ENCODE measurements at places on chromosomes 7 and 10.

DNA sequence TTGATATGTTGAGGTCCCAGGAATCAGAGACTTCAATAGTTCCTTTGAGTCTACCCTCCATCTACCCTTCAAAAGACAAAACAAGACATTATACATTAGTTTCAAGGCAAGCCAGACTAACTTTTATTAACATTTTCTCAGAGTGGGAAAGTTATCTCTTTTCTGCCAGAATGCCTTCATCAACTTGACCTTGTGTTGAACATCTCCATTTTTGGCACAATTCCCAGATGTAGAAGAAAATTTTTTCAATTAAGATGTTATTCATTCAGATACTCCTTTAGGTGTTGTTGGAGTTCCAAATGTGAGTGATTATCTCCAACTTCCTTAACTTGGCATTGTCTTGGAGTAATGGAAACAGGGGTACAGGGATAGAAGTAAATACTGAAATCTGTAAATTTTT lies 59.1 kb downstream of the NRF1 start:
- no peak for DNase-seq

- no peak for DNase-seq
These were observed 17.5 kb upstream of the PALS2 start for GRCh38 chr7:24555719-24556118.

- DNase-seq, result no peak
These were observed 64.0 kb upstream of the TMEM72 start for GRCh38 chr10:44847110-44847509.

DNA sequence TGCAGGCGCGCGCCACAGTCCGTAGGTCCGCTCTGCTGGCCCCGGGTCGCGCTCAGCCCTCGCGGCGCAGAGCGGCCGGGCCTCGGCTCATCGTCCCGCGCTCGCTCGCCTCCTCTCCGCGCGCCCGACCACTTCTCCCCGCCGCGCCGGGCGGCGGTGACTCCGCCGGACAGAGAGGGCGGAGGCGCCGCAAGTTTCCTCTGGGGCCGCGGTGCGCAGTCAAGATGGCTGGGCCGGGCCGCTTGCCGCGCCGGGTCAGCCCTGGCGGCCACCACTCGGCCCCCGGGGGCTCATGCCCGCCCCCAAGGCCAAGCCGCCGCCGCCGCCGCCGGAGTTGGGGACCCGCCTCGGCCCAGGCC lies 441 bp downstream of the FZD8 start:
- DNase-seq, result no peak

DNA sequence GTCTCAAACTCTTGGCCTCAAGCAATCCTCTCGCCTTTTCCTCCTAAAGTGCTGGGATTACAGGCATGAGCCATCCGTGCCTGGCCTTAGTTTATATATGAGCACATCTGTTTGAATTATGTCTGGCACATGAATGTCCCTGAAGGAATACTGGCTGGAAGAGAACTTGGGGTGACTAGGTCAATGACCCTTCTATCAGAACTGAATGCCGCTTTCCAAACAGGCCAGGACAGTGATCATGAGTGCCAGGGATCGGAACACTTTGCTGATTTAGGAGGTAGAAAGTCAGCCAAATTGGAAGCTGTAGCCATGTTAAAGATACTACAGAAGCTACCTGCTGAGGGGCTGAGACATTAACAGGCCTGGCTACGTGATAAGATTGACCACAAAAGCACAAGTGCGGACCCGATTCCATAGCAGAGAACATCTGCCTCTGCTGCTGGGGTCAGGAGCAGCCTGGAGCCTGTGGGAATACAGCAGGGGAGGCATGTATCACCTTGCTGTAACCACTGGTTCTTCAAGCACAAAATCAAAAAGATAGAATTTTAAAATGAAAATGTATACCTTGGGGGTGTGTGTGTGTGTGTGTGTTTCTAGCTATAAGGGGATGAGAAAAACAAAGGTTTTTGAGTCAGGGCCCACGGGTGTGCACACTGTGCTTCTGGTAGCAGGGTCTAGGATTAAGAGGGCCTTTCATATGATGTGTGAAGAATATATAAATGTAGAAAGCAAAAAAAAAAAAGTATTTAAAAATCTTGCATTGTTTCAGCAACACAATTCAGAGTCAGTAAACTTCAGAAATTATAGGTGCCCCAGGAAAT lies 293.7 kb downstream of the BBS9 start:
- no peak for DNase-seq

DNA sequence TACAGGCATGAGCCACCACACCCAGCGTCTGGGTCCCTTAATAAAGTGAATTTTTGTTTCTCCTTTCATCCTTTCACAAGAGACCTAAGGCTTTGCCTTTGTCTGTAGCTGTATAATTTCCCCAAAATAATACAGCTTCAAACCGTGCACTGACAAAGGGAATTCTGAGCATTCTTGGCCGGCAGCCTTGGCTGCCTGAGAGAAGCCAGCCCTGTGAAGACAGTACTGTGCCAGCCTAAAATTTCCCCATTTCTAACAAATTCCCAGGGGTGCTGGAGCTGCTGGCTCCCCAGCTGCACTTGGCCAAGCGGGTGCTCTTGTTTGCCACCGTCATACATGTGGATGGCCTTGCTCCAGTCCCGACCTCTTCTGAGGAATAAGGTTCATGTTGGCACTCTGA lies 106.2 kb downstream of the ZMYND11 start:
- DNase-seq, result no peak

GRCh38 chr10:91198781-91199180 lies 21.7 kb upstream of the PCGF5 start:
- peak; percentile 84 for DNase-seq

- no peak for DNase-seq
These were observed 35.3 kb upstream of the BET1 start for GRCh38 chr7:94039368-94040035.

DNA sequence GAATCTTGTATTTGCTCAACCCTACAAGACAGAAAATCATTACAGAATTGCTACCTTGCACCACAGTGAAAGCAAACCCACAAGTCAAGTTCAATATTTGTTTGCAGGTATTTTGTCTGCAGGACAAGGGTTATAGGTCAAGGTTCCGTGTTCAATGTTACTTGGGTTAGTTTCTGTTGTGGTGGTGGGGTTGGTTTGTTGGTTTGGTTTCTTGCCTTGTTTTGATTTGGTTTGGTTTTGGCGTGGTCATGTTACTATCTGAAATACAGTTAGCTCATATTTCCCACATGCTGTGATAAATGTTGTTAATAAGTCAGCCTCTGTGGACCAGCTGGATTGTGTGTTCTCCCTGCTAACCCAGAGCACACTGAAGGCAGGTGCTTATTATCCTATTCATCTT lies 75.6 kb upstream of the INSIG1 start:
- no peak for DNase-seq

- peak; percentile 79 for DNase-seq
These were observed at the start of gene PWWP2B for GRCh38 chr10:132397036-132397541. Gene PWWP2B, plus strand, starts transcription at chr10:132397200. Its CDS starts 27 bp downstream, at chr10:132397227.

GRCh38 chr7:112105584-112106530 lies 100.3 kb downstream of the DOCK4 start:
- DNase-seq, result no peak

DNA sequence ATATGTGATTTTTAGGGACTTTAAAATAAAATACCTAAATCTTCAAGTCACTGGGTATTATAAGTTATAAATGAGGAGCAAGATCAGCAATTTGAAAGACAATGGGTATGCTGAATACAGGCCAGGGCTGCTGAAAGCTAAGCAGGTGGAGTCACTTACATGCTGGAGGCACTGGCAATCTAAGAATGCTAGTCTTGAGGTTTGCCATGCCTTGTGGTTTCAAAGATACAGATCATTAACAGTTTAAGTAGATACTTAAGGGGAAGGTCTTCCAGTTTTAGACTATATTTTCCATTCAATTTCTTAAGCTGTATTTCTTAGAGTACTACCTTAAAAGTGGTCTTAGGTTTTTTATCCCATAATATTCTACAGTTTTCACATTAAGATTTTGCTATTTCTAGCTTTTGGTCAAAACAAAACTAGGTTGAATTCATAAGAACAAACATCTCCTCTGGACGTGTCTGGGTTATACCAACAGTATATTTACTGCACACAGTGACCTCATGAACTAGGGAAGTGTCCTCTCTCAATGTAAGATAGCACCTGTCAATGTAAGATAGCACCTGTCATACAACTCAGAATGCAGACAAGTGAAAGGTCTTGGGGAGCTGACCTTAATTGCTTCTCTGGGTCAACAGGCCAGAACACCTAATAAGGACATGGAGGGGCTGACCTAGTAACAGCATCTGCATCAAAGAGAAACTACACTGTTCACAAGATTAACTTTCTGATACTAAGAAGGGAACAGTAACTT lies 2.0 kb downstream of the SRI start:
- no peak for DNase-seq

DNA sequence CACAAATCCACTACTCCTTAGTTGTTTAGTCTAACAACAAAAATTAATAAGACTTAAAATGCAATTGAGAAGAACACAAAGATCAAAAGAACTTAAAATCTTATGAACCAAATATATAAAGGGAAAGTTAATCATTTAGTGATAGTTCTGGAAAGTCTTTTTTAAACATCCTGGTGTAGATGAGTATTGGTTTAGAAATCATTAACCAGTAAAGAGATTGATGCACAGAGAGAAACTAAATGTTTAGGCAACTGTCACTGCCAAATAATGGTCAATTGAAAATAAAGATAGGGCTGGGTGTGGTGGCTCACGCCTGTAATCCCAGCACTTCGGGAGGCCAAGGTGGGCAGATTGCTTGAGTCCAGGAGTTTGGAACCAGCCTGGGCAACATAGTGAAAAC lies 44.9 kb downstream of the SP8 start:
- no peak for DNase-seq

GRCh38 chr7:29620556-29620930 lies 56.9 kb downstream of the PRR15 start:
- no peak for DNase-seq

DNA sequence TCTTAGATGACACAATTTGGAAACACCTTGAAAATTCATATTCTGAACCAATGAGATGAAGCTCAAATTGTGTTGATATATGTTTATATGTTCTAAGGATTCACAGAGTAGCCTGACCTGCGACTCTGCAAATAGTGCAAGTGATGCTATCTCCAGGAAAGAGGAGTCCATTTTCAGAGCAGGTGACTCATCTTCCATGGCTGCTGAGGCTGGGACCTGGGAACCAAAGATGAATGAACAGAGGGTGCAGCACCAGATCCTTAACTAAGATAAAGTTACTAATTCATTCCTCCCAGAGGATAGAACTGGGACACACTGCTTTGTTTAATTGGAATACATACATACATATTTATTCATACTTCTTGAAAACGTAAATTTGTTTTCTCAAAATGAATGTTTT lies 240.6 kb upstream of the SEMA3C start:
- no peak for DNase-seq

DNA sequence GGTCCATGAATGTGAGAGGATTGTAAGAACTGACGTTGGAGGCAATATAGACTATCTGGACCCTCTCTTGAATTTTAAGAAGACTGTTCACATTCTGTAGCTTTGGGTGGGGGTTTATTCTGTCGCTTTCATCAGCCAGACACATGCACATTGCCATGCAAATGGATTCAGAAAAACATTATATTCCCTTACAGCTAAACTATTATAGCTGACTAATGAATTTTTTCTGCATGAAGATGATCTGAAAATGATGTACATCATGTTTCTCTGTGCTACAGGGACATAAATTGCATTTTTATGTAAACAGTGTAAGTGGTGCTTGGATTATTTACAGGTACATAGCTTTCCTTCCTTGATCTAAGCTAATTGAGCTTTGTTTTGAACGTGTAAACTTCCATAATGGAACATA lies 1.5 kb downstream of the MET start:
- no peak for DNase-seq

DNA sequence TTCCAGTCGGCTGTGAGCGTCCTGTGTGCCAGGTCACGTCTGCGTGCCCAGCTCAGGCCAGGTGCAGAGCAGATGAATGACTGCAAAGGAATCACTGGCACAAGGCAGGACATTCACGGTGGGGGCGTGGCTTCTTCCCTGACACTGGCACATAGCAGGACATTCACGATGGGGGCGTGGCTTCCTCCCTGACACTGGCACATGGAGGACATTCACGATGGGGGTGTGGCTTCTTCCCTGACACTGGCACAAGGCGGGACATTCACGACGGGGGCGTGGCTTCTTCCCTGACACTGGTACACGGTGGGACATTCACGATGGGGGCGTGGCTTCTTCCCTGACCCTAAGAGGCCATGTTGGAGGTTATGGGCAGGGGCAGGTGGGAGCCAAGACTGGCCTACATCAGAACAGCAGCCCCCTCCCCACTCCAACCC lies 64.3 kb downstream of the MYL10 start:
- peak; percentile 24 for DNase-seq

GRCh38 chr10:79471776-79472175 lies 26.4 kb upstream of the ZCCHC24 start:
- DNase-seq, result no peak

- DNase-seq, result no peak
These were observed 1.9 kb upstream of the NDUFB2 start for GRCh38 chr7:140694592-140694991.

DNA sequence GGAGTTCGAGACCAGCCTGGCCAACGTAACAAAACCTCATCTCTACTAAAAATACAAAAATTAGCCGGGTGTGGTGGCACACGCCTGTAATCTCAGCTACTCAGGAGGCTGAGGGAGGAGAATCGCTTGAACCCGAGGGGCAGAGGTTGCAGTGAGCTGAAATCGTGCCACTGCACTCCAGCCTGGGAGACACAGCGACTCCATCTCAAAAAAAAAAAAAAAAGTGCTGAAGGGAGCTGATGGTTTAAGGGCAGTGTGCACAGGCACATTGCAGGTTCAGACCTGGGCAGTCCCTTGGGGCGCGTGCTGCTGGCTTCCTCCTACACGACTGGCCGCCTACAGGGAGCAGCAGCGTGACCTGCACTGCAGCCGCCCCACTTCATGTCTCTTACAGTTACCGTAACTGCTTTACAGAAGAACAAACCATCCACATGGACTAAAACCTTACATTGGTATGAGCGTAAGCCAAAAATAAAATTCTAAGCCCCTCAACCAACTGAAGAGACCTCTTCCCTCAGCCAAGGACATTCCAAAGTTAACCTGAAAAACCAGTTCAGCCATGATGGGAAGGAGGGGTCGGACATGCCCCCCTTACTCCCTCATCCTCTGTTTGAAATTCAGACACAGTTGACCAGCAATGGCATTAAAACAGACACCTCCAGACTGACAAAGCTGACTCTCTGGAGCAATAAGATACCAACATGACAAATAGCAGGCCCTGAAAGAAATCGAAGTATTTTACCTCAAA lies 262.2 kb downstream of the ZMYND11 start:
- no peak for DNase-seq

DNA sequence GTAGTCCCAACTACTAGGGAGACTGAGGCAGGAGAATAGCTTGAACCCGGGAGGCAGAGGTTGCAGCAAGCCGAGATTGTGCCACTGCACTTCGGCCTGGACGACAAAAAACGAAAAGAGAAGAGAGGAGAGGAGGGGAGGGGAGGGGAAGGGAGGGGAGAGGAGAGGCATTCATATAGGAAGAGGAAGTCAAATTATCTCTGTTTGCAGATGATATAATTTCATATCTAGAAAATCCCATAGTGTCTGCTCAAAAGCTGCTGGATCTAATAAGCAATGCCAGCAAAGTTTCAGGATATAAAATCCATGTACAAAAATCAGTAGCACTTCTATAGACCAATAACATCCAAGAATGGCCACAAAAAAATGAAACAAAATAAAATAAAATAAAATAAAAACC lies 120.3 kb downstream of the LMBR1 start:
- DNase-seq, result no peak

GRCh38 chr7:16874066-16874465 lies 7.7 kb downstream of the AGR3 start:
- DNase-seq, result no peak
